Right lung (tissue), 10 donors: ENCODE measurements at places on chromosomes 13 and 19.

- no peak for DNase-seq
These were observed 4.0 kb downstream of the SPPL2B start for GRCh38 chr19:2332341-2333026.

GRCh38 chr19:39413911-39414608 is 1.6 kb downstream of the PLEKHG2 start:
- DNase-seq, result no peak

DNA sequence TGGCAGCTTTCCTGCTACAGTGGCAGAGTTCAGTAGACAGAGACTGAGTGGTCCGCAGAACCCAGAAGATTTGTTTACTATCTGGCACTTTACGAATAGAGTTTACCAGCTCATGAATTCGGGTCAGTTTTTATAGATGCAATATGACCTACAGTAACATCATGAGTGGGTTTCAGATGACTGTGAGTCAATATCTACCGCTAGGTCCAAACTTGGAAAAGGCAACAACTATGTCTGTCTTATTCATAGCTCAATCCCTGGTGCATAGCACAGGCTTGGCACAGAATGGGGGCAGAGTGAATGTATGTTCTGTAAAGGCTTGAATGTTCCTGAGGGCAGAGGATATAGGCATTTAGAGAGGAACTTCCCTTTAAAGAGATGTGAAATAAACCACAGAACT is 65.2 kb downstream of the RAP2A start:
- DNase-seq, result no peak

DNA sequence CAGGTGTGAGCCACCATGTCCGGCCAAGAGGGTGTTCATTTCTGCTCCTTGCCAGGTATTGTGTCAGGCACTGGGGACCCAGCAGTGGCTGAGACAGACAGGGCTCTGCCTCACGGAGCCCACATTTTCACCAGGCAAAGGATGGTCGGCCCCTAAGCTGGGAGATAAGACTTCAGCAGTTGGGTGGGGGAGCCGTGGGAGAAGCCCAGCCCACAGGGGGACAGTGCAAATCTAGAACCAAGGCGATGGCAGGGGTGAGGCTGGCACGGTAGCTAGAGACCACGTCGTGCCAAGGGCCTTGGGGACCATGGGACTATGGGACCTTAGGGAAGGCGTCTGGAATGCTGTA is 8.3 kb downstream of the LSR start:
- DNase-seq, result no peak

DNA sequence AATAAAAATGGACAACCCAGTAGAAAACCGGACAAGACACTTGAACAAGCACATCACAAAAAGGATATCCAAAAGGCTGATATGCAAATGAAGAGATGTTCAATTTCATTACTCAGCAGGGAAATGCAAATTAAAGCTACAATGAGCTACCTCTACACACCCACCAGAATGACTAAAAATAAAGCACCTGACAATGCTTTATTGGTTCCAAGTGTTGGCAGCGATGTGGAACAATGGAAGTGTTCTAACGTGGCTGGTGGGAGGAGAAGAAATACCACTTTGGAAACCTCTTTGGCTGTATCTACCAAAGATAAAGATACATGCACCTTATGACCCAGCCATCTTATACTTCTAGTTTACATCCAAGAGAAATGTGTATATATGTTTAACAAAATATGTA is 3.7 kb upstream of the ACP7 start:
- DNase-seq, result no peak

DNA sequence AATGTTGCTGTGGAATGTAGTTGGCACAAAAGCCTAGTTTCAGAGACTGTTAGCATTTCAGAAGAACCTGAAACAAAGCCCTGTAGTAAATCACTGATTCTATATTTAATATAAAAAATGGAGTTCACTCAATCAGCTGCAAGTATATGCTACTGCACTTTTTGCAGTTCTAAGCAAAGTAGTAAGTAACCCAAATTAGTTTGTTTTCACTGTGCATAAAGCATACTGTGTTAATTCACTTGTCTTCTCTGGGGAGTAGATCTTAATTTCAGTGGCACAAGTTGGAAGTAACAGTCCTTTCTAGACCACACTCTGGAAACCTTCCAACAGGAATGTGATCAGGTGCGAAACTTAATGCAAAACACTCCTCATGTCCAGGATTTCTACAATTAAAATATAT is 139.3 kb downstream of the DACH1 start:
- DNase-seq, result no peak

GRCh38 chr19:18450931-18451836 is 13.3 kb upstream of the ISYNA1 start:
- DNase-seq, result peak; percentile 83

GRCh38 chr19:16714702-16715287 is 4.9 kb upstream of the NWD1 start:
- DNase-seq, result no peak

GRCh38 chr19:55346725-55347441 is 7.2 kb downstream of the KMT5C start:
- no peak for DNase-seq

GRCh38 chr19:44908074-44908835 is 2.7 kb downstream of the APOE start:
- DNase-seq, result no peak

- no peak for DNase-seq
These were observed 315.3 kb downstream of the EFNB2 start for GRCh38 chr13:106220211-106220610.

DNA sequence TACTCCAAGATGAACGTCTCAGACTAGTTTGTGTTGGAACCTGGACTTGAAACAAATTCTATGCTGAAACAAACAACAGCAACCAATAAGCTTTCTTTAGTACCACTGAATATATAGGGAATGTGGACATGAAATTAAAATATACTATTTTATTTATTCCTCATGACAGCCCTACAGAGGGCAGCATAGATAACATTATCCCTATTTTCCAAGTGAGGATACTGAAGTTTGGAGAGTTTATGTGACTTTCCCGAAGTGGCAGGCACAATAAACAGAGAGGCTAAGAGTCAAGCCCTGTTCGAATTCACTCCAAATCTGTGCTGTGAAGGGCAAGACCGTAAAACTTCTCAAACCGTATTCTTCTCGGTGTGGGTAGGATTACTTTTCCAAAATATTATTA is 509.9 kb upstream of the GPC6 start:
- DNase-seq, result peak; percentile 17

DNA sequence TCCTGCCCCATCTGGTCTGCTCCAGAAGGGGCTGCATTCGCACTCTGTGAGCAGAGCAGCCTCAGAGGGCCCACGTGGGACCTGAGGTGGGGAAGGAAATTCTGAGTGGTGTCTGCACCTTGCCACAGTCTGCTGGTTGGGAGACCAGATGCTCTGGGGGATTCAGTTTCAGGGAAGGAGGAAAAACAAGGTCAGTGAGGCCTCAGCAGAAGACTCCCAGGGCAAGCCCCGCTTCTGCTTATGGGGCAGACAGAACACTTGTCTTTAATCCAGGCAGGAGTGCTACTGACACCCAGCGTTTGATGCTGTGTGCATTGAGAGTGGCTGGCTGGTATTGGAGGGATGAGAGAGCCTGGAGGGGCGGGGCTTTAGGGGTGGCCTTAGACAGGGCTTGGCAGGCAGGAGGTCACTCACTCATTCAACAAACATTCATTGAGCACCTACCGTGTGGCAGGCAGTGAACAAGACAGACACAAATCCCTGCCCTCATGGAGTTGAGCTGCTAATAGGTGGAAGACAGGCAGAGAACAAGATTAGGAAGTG is 4.9 kb upstream of the CLEC17A start:
- no peak for DNase-seq

DNA sequence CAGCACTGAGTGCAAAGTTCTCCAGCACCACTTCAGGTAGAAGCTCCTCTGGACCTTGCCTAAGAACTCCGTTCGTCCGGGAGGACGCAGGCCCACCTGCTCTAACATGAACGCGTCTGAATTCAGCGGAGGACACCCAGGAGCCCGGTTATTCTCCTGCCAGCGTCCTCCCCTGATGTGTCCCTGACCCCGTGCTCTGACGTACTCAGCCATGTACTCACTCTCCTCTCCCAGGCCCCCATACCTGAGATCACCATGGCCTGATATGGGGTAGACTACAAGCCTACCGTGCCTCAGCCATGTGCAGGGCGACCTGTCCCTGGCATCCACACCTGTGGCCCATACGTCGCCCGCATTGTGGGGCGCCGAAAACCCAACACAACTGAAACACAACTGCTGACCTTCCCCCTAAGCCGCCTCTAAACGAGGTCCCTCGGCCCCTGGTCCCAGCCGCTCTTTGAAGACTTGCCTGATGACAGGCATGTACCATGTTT is 744 bp upstream of the ZNF584 start:
- no peak for DNase-seq

DNA sequence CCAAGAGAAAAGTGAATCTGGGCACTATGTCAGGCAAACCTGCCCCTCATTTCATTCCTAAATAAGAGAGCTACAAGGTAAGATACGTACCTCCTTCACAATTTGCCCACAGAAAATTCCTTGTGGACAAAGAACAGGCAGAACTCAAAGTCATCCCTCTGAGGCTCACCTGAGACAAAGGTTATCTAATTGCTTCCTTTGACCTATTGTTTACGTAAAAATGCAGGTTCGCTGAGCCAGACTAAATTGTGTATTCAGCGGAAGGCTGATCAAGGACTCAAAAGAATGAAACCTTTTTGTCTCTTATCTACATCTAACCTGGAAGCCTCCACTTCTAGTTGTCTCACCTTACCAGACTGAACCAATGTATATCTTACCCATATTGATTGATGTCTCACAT is 213.3 kb downstream of the POSTN start:
- DNase-seq, result no peak

GRCh38 chr19:45099467-45100191 is 6.7 kb downstream of the PPP1R37 start:
- no peak for DNase-seq

DNA sequence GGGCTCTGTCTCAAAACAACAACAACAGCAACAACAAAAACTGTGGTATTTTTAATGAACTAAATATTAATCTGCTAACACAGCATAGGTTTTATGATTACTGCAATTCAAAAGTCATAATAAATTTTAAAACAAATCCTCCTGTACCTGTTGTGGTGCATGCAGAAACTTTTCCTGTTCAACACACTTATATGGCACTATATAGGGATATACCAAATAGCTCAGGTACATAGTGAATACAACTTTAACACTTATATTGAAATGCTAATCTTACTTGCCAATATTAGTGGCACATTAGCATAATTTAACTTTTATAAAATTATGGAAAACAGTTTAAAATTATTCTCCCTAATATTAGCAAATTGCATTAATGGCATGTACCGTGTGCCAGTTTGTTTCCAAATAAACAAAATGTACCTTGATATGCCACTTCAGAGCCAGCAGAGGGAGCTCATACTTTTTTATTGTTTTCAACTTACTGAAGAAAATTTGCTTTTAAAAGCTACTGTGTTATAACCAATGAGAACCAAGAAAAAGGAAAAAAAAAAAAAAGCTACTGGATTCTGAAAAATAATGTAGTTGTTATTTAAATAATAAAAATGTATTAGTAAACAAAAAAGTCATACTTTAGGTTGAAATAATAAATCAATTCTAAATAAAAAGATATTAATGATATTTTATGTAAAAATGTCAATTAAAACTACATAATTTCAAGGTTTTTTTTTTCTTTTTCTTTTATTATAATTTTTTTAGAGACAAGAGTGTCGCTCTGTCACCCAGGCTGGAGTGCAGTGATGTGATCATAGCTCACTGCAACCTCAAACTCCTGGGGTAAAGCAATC is 18.0 kb upstream of the RBM26 start:
- DNase-seq, result no peak
